ENCODE measurements at places on chromosomes 13 and 19.

DNA sequence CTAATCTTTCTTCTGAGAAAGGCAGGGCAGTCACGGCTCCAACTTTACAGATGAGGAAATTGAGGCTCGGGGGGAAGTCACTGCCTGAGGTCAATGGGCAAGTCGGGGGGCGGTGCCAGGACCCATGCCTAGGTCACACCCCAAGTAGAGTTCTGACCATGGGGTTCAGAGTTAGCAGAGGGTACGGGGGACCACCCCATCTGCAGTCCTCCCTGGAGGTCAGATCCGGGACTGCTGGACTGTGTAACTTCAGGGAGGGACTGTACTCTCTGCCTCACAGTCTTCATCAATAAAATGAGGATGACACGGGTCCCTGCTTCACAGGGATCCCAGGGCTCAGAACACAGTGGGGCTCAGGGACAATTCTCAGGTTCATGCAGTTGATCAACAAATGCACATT lies 7.7 kb downstream of the SLC5A5 start:
- DNase-seq = no peak

DNA sequence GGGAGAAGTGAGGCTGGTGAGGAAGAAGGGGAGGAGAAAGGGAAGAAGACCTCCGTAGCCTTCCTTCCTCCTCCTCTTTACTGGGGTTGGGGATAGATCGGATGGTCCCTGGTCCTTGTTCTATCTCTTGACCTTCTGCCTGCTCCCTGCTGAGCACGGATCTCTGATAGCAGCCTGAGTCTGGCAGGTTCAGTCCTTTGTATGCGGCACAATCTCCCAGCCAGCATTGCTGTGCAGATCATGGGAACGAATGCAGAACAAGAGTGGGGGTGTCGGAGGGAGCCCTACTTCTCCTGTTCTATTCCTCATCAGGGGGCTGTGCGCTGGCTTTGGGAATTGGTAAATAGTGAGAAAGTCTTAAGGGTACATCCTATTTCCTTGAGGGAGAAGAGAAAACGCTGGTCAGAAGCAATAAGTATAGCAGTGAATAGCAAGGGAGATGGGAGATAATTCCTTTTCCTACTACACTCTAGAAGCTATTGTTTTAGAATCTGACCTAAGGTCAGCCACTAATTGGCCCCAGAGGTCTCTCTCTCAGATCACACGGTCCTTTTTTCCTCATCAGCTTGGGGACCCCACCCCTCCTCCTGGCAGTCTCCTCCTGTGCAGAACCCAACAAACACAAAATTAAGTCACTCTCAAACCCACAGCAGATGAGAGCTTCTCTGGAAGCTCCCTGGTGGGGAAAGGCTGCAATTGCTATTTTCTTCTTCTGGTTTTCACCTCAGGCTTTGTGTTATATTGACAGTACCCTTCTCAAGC lies 41.0 kb downstream of the KL start:
- no peak for DNase-seq

DNA sequence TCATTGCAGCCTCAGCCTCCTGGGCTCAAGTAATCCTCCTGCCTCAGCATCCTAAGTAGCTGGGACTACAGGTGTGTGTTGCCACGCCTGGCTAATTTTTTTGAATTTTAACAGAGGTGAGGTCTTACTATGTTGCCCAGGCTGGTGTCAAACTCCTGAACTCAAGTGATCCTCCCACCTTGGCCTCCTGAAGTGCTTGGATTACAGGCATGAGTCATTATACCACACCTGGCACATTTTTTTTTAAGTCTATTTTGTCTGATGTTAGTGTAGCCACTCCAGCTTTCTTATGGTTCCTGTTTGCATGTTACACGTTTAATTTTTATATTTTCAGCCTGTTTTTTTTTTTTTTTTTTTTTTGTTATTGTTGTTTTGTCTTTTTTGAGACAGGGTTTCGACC lies 24.8 kb downstream of the KDM4B start:
- no peak for DNase-seq

- no peak for DNase-seq
Observed at GRCh38 chr13:70623239-70623638, 515.0 kb upstream of the KLHL1 start.

- DNase-seq = no peak
Observed at GRCh38 chr13:43339805-43340550, 316.6 kb downstream of the DNAJC15 start.

GRCh38 chr19:54478677-54479266 lies 5.7 kb upstream of the CDC42EP5 start:
- DNase-seq = no peak

GRCh38 chr13:102328909-102329308 lies 72.9 kb downstream of the FGF14 start:
- DNase-seq = no peak

- peak; percentile 76 for DNase-seq
Observed at GRCh38 chr13:51818781-51819511, 15.0 kb upstream of the DHRS12 start.

DNA sequence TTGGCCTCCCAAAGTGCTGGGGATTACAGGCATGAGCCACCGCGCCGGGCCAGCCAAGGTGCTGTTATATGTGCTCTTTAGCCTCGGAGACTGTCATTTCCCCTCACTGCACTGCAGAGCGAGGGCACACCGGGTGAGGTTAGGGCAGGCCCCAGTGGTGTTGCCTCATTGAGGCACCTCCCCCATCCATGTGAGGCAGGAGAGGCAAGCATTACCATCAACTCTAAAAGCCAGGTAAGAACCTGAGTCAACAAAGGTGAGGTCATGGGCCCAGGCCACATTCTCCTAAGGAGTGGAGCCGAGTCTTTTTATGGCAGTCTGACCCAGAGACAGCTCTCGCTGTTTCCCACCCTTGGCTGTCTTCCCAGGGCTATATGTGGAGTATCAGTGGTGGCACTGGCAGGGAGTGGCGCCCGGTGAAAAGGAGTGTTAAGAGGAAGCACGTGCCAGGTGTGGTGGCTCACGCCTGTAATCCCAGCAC lies 10.9 kb downstream of the B3GNT8 start:
- no peak for DNase-seq
